ENCODE measurements at places on chromosomes 13 and 19. TPM values are rescaled to one million over a fixed set of nuclear protein-coding genes. Genes with fewer than 3 reads are reported as not detected.
A peak's percentile ranks its signal among the peaks of the same experiment; 100 is the strongest.

DNA sequence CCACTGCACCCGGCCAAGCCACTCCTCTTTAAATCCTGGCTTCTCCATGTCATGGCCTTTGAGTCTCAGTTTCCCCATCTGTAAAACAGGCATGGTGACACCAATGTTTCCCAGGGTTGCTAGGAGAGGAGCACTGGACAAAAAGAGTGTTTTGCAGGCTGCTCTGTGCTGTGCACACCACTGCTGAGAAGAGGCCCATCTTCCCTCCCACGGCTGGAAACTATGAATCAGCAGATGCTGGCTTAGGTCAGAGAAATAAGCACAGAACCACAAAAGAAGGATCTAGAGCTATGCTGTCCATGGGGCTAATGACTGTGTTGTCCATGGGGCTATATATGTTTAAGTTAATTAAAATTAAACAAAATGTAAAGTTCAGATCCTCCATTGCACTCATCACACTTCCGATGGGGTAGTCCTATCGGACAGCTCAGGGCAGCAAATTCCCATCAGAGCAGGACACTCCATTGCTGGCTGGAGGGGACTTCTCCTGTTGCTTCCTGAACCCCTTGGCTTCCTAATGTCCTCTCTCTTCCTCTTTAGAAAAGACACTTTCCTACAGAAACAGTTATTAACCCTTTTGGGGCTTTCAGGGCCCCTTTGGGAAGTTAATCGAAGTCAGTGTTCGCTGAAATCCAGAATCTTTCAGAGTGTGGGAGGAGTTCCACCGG lies 37.1 kb downstream of the TSHZ3 start:
- no peak for DNase-seq

GRCh38 chr19:3857449-3858003 lies 11.3 kb downstream of the ZFR2 start:
- DNase-seq, result no peak

- peak; percentile 61 for DNase-seq
Observed at GRCh38 chr13:48160606-48161278, 65.8 kb upstream of the MED4 start.

The ZNF628 gene
- 12.1 TPM for total RNA-seq

- DNase-seq, result peak; percentile 85
Observed at GRCh38 chr19:16070366-16070990, 5.8 kb upstream of the TPM4 start.

The PPP1R37 gene
- 22.5 TPM for total RNA-seq

The ZGLP1 gene
- 3.8 TPM for total RNA-seq

GRCh38 chr19:5079071-5079774 lies 110.3 kb downstream of the KDM4B start:
- DNase-seq, result no peak

The SSC5D gene
- 0.33 TPM for total RNA-seq

- no peak for DNase-seq
Observed at GRCh38 chr19:4692251-4693077, 22.3 kb upstream of the MYDGF start.

- DNase-seq, result peak; percentile 75
Observed at GRCh38 chr13:51729866-51730553, 74.0 kb downstream of the DHRS12 start.

- no peak for DNase-seq
Observed at GRCh38 chr13:112705286-112705685, 15.4 kb downstream of the ATP11A start.

DNA sequence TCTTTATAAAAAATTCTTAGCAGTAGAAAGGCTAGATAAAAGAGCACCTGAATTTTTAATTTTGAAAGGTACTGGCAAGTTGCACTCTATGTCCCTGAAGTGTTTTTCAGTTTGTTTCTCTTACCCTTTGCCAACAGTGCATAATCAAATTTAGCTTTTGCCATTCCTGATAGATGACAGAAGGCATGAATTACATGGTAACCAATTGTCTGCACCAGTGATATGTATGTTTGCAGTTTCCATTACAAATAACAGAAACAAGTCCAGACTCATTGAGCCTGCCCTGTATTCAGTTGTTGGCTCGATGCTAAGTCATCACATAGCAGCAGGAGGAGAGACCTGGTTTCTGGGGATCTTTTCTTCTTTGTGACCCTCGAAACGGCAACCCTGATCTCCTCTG lies 309.8 kb downstream of the DNAJC15 start:
- DNase-seq, result no peak

The RCBTB1 gene
- 17.9 TPM for total RNA-seq

DNA sequence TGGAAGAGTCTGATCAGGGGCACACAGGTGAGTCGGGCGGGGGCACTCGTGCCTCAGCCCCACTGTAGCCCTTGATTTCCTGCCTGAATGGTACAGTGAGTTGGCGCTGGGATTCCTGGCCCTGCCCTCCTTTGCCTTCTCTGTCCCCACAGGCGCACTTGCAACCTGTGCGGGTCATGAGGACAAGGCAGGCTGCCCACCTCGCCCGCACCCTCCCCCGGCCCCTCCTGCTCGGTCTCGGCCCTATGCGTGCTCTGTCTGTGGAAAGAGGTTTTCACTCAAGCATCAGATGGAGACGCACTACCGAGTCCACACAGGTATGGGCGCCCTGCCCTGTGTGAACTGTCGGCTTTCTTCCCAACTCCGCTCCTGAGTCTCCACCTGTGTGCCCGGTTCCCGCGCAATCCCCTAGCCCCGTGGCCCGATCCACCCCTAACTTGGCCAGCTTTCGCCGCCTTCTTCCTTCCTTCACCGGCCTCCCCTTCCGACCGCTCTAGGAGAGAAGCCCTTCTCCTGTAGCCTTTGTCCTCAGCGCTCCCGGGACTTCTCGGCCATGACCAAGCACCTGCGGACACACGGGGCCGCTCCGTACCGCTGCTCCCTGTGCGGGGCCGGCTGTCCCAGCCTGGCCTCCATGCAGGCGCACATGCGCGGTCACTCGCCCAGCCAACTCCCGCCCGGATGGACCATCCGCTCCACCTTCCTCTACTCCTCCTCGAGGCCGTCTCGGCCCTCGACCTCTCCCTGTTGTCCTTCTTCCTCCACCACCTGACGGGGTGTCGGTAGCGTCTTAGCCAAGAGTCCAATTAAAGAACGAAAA lies 1.6 kb upstream of the KMT2B start:
- DNase-seq, result no peak

DNA sequence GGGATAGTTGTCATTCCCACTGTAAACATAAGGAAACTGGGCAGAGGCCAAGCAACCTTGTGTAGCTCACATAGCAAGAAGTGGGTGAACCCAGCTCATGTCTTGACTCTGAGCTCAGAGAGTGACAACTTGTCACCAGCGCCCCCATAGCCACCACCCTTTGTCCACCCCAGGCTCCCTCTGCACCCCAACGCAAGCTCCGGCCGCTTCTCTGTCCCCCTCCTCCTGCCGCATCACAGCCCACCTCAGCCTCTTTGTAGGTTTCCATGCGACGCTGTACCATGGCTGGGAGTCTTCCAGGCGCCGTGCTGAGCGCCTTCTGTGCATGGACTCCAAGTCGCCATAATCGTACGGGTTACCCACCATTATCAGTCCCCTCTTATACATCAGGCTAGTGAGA lies 3.3 kb downstream of the GP6 start:
- DNase-seq, result no peak

DNA sequence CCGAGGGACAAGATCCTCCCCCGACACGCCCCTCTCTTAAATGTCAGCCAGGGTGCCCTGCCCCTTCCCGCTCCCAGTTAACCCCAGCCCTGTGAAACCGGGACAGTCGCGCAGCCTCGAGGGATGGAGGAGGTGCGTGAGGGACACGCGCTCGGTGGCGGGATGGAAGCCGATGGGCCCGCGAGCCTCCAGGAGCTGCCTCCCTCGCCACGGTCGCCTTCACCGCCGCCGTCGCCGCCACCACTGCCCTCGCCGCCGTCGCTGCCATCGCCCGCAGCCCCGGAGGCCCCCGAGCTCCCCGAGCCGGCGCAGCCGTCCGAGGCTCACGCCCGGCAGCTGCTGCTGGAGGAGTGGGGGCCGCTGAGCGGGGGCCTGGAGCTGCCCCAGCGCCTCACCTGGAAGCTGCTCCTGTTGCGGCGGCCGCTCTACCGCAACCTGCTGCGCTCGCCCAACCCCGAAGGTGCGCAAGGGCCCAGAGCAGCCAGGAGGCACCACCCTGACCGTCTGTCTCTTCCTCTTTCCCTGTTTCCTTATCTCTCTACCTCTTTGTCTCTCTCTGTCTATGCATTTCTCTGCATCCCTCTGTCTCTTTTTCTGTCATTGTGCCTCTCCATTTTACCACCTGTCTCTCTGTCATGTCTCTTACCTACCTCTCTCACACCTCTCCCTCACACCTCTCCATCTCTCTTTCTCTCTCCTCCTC lies at the start of gene NCCRP1:
TSS of gene NCCRP1 (plus strand) at position 105 of the 703 bp plus-strand sequence. CDS start at position 124, 19 bp downstream.
- no peak for DNase-seq

The DCLK1 gene
- 0.44 TPM for total RNA-seq

GRCh38 chr13:98134901-98135300 lies 8.0 kb upstream of the FARP1 start:
- DNase-seq, result no peak

DNA sequence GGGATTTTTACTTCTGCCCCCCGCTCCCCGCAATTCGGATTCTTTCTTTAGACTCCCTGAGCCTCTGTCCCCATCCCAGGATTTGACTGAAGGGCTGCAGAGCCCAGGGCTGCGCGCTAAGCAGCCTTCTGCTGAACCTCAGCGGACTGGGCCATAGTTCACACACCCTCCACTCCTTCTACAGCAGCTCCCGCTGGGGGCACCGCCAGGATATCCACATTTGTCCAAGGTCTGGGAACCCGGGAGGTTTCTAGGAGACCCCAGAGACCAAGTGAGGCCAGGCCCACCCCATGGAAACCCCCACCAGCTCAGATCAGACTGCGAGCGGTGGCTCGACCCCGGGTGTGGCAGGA lies 463.3 kb downstream of the ITGBL1 start:
- no peak for DNase-seq

GRCh38 chr13:108276060-108276459 lies 6.5 kb downstream of the TNFSF13B start:
- DNase-seq, result no peak

DNA sequence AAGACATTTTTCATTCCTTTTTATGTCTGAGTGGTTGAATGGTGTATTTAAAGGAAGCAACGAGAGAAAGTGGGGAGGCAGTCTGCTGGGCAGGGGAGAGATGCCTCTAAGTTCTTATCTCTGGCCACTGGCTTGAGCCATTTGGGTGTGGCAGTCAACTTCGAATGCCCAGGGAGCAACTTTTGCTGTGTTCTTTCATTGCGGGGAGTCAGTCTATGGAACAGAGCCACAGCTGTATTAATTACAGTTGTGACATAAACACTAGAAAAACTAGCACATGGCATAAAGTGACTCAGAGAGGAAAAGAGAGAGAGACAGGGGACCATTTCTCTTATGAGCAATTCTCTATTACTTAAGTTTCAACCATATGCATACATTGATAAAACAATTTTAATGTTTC lies 40.4 kb upstream of the PDCD5 start:
- no peak for DNase-seq

GRCh38 chr19:46524308-46524707 lies 28.6 kb upstream of the PNMA8B start:
- DNase-seq, result no peak

The SYNE4 gene
- 0.91 TPM for total RNA-seq

DNA sequence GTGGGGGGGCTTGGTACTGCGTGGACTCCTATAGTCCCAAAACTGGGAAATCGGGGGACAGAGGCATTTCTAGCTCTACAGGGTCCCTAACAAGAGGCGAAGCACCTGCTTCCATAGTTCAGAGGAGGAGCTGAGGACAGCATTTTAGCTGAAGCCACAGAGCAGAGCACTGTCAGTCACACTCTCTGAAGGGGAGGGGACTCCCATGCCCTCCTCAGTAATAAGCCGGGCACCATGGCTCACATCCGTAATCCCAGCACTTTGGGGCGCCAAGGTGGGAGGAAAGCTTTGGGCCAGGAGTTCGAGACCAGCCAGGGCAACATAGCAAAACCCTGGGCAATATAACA lies 3.8 kb downstream of the NPAS1 start:
- no peak for DNase-seq

DNA sequence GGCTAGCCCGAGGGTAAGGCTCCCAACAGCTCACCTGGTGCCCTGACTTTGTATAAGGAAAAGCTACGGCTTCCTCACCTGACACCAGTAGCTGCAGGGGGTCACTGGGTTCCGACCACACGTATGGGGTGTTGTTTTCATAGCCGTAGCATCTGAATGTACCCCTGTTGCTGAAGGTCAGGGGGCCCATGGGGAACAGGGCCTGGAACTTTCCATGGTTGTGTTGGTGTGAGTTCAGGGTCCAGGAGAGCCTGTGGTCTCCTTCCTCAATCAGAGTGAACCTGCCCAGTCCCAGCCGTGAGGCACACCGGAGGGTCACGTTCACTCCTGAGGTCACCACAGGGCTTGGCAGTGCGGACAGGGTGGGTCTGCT lies 1.1 kb downstream of the LILRA4 start:
- DNase-seq, result no peak

DNA sequence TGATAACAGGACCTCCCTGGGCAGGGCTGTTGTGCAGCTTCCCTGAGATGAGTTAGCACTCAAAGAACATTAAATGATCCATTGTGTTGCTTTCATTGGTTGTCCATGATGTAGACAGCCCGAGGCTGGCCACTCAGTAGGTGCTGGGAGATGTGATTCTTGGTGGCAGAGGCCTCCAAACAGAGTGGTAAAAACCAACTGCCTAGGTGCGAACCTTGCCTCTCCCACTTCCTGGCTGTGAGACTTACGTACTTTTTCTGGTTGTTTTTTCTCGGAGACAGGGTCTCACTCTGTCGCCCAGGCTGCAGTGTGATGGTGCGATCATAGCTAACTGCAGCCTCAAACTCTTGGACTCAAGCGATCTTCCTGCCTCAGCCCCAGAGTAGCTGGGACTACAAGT lies 6.2 kb downstream of the SARS2 start:
- DNase-seq, result no peak

DNA sequence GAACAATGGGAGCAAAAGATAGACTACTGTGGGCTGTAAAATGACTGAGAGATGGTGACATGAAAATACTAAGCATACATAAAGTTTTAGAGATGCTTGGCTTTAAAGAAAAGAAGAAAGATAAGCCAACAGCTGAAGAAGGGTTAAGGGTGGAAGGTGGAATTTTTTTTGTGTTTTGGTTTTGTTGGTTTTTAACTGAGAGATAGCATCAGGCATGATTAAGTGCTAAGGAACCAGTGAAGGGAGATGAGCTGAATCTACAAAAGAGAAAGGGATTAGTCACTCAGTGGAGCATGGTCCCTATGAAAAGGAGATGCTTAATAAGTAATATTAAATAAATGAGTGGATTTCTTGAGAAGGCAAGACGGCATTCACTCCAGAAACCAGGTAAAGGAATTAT lies 12.5 kb upstream of the TBC1D4 start:
- no peak for DNase-seq

DNA sequence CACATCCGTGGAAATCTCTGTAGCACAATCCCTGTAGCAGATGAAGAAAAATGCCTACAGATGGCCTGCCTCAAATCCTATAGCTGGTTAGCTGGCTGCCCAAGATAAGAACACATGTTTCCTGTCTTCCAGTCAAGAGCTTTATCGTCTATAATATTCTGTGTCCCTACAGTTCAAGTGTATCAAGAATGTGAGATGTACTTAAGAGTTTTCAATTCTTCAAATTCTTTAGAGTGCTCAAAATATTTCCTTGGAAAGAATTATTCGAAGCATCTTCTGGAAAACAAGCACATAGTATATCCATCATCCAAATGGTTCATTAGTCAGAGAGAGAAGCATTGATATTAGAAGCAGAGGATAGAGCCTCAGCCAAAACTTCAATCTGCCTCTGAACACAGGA lies 239.8 kb downstream of the COG6 start:
- DNase-seq, result no peak

The SLC8A2 gene
- total RNA-seq, result 0.54 TPM
